ENCODE measurements at places on chromosomes 2 and 18.

DNA sequence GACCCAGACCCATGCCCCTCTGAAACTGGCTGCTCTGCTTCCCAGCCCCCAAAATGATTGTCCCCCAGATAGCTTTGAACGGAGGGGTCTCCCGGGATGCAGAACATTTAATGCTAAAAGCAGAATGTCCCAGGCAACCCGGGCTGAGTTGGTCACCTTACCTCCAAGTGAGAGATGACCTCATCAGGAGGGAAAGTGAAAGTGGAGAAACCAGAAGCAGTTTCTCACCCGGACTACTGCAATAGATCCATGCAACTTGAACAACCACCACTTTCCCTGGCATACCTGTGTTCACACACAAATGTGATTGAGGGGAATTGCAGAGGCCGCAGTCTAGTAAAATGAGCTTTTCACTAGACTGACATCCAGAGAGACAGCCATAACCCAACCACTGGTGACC is 75.3 kb upstream of the NPAS2 start:
- DNase-seq, result no peak

DNA sequence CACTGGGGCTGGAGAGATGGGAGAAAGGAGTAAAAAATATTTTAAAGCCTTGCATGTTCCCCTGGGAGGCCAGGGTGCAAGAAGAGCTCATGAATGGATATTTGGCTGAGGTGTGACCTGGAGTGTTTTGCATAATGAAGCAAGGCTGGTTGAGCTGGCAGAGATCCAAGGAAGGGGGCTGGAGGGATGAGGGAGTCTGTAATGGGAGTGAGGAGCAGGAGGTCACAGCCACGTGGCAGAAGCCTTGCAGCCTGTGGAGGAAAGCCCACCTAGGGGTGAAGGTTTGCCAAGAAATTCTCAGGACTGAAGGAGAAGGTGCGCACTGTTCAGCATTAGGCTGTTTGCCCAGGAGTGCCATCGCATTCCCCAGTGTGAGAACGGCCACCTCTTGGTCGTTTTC is 40.3 kb upstream of the ATP8B1 start:
- DNase-seq, result no peak

DNA sequence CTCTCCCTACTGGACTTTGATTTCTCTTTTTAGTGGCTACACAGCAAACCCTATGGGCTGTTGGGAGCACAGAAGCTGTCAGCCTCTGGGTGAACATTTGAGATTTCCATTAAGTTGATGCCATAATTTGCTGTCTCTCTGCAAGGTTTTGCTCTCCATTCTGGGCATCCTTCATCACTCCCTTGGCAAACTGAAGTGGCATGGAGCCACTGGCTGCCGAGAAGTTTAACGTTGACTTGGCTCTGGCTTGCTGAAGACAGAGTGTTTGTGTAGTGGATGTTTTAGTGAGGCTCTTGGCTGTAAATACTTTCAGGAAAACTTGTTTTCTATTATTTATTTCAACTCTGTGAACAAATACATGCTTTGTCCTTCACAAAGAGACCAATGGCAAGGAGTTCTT is 91.5 kb downstream of the ALK start:
- no peak for DNase-seq

DNA sequence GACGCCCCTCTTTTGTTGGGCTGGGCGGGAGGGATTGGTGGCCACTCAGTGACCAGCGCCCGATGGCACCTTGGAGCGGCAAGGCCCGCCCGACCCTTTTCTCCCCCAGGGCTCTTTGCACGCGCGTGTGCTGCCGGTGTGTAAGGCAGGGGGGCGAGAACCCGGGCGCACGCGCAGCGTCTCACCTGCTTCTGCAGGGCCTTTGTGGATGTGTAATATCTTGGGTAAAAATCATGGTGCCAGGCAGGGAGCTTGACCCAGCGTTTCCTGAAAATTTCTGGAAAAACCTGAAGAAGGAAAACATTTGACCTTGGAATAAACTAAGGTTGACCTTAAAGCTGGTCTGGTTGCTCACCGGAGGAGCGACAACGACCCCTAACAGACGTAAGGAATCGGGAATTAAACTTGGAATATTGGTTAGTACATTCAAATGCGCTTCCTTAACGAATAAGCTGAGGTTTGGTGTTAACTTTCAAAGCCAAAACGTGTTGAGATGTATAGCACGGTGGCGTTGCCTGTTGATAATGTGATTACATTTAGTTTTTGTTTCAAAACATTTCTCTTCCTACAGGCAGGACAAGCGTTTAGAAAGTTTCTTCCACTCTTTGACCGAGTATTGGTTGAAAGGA is 438 bp downstream of the HSPE1 start:
- DNase-seq, result no peak

DNA sequence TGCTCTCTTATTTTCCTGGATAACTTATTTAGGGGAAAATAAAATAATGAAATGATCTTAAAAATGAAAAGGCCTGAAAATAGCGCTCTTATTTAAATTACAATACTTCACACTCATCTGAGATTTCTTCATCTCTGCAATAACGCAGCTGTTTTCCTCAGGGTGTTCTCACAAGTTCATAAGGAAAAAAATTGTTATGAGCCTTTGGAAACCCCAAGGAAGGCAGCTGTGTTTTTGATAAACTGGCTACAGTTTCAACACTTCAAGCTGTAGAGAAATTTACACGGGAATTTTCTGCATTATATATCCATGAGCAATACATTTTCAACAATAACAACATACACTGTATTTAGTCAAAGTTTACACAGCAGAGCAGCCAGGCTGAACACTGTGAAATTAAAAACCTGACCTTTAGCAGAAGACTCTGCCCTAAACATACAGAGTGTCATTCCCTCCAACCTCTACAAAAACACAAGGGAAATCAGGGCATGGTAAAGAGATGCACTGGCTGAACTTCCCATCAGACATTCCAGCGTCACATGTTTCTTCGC is 959.6 kb downstream of the SLC4A3 start:
- DNase-seq, result no peak

DNA sequence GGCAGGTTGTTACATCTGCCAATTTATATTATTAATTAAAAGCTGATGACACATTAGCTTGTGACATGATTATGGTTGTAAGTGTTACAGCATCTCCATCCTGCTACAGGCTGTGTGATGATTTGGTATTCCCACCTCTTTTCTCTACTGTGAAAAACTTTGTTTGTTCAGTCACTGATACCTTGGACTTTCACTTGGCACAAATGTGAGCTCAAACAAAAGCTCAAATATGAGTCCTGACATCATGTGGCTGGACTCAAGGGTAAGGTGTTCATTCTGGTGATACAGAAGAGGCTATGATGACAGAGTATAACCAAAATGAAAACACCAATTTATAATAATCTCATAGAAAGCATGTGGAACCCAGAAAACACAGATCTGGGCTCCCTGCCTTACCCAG is 11.4 kb upstream of the IL36A start:
- no peak for DNase-seq

GRCh38 chr18:41790687-41791086 is 164.3 kb upstream of the PIK3C3 start:
- DNase-seq, result no peak

DNA sequence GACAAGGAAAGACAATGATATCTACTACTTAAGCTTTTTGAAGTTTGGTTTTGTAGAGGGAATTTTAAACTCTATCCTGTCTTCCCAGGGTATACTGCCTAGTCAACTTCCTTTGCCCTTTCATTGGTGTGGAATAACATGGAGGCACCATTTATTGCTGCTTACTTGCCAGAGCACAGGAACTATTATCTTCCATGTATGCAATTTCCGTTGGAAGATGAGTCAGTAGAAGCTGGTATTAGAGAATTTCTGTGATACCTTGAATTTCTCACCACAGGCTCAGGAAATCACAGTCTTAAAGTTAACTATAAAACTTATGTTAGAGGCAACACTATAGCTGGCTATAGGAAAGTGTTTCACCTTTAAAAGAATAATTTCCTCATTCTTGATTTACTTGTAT is 40.9 kb upstream of the RGPD4 start:
- DNase-seq, result no peak

DNA sequence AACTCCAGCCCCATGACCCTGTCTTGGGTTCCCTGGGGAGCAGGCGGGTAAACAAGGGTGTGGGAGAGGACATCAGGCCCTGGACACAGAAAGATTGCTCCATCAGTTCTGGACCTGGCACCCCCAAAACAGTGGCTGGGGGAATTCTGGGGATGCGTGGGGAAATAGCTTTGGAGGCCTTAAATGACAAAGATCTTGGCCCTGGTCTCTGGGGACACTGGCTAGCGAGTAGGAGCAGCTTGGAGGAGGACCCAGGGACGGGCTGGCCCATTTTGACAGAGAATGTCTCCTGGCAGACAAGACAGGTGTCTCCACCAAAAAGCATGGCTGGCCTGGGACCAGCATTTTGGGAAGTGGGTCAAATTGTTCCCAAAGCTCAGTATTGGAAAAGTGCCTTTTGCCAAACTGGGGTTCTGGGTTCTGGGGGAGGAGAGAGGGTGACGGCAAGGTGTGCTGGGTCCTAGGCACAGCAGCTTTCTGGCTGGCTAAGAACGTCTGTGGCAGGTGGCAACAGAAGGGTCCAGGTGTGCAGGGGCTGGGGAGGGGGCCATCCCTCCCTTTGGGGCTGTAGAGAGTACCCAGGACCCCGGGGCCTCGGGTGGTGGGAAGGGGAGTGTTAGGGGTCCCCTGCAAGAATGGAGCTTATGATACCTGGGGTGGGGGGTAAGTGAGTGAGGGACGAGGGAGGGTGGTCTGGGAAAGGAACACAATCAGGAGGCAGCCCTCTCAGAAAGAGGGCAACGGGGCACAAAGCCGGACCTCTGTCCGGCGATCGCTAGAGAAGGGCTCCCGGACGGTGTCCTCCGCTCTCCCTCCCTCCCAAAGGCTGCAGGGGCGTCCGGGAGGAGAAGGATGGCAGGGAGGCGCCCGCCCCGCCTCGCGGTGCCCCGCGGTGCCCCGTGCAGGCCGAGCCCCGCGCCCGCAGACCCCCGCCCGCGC is 556 bp downstream of the CYRIA start:
- no peak for DNase-seq

DNA sequence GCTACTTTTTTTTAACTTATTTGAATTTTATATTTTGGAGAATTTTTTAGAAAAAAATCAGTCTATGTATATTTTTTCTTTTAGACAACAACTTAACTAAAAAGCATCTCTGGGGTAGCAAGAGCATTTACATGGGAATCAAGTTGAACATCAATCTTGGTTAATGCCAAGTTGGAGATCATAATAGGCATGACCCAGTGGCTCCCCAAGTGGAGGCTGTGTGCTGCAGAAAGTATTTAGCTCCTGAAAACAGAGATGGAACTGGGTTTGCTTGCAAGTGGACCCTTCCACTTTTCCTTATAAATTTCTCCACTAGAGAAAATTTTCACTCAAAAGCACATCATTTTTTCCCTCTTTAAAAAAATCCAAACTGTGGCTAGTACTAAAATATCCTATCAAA is 23.9 kb upstream of the CAVIN2 start:
- DNase-seq, result no peak

DNA sequence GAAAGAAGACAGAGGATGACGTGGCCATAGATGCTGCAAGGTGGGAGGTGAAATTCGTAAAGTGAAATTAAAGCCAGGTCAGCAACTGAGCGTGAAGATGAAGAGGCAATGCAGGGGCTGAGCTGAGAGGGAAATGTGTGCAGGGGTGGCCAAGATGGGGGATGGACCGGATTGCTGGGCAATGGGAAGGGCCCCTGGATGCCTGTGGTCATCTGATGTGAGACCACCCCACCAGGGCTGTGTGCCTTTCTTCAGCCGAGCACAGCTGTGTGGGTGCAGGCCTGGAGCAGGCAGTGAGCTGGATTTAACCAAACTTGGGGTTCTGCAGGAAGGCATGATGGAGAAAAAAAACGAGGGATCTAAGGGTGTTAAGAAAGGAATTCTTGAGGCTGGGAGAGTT is 80.4 kb downstream of the ZCCHC2 start:
- DNase-seq, result no peak

GRCh38 chr2:101251844-101252407 is 760 bp upstream of the CNOT11 start:
- DNase-seq, result no peak

- peak; percentile 1 for DNase-seq
Measured at GRCh38 chr2:162890690-162891311, 52.2 kb upstream of the KCNH7 start.

- no peak for DNase-seq
Measured at GRCh38 chr2:223943561-223944008, 1.6 kb downstream of the WDFY1 start.

- DNase-seq, result no peak
Measured at GRCh38 chr2:100344433-100344832, 22.1 kb upstream of the LONRF2 start.

GRCh38 chr2:188367164-188367563 is 75.5 kb downstream of the GULP1 start:
- DNase-seq, result no peak

DNA sequence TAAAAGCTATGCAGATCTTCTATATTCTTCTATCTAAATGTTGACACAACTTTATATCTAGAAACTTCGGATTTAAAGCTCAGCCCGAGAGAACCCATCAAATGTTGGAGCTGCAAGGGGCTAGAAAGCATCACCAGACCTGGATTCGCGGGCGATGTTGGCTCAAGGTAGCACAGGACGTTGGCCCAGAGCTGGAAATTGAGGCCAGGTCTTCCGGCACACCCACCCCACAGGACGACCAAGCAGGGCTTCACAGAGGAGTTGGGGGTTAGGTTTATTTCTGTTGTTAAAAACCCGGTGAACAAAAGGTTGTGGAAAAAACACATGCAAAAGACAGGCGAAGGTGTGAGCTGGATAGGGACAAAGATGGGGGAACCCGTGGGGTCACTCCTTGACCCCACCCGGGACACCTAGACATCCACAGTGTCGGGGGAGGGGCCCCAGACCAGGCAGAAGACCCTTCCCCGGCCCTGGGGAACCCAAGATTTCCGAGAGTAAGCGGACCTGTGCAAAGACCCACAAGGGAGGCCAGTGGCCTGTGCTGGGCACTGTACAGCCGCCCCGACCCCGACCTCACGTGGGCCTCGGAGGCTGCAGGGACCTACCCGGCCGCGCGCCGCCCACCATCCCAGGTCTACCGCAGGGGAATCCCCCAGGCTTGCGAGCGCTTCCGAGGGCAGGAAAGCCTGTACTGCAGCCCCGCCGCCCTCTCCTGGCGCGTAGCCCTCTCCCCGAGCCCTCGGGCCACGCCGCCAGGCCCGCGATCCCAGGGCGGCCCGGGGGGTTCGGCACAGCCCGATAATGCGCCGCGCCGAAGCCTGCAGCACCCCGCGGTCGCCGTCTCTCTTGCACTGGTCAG is 1.8 kb upstream of the AGBL5 start:
- peak; percentile 74 for DNase-seq

GRCh38 chr2:64631771-64632170 is 21.9 kb downstream of the SERTAD2 start:
- no peak for DNase-seq

- no peak for DNase-seq
Measured at GRCh38 chr2:45636008-45636407, 15.5 kb upstream of the PRKCE start.
